ENCODE measurements at places on chromosomes 4 and X.

DNA sequence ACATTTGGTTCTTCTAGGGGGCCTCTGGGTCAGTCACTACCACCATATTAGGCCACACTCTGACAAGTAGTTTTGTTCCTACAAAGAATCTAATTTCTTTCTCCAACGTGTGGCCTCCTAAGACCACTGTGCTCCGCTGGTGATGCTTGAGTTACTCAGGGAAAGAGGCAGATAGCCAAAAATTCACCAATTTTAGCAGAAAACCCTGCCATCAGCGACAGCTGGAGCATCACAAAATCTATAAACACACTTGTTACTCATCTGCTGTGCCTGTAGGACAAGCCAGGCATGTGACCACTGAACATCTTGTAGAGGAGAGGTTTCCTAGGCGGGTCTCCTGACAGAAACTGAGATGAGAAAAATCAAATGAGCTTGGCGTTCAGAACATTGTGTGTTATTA, 105.4 kb downstream of the SYNPO2 start:
- peak; percentile 19 for DNase-seq

GRCh38 chrX:41108007-41108406, 22.8 kb downstream of the USP9X start:
- DNase-seq: no peak

DNA sequence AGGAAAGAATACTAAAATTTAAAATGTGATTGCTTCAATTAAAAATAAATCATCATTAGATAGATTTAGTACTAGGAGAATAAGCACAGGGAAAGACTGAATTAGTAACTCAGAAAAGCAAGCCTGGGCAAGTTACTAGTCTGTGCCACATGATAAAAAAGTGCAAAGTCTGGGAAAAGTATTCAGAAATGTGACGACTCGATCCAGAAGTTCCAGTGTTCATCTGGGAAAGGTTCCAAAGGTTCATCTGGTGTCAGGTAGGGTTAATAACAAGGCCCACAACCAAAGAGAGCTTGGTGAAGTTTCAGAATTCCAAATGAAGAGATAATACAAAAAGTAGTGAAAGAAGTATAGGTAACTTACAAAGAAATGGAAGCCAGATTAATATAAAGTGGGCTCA, 78.3 kb upstream of the ARSJ start:
- no peak for DNase-seq

DNA sequence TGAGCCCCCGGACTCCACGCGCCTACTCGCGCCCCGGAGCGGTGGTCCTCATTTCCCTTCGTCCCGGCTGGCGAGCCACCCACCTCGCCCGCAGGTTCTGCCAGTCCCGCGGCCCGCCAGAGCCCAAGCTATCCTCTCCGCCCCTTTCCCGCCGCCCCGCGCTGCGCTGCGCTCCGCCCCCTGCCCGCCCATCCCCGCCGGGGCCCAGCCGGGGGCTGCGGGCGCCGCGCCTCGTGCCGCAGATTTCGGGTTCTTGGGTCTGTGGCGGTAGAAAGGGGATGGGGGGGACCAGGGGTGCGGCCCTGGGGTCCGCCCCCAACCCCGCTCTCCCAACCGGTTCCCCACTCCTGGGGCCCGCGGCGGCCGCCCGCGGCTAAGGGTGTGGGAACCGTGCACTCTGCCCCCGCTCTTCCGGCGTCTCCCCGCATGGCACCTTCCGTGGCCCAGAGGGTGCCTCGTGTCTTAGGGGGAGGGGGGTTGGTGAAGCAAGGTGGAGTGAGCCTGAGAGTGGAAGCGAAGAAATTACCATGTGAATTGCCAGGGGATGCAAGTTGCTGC, 650.8 kb upstream of the DIPK2B start:
- peak; percentile 11 for DNase-seq

GRCh38 chr4:126037231-126037630, 722.5 kb downstream of the FAT4 start:
- DNase-seq: no peak

- peak; percentile 67 for DNase-seq
Measured at GRCh38 chrX:44828008-44828605, 15.7 kb upstream of the DUSP21 start.

DNA sequence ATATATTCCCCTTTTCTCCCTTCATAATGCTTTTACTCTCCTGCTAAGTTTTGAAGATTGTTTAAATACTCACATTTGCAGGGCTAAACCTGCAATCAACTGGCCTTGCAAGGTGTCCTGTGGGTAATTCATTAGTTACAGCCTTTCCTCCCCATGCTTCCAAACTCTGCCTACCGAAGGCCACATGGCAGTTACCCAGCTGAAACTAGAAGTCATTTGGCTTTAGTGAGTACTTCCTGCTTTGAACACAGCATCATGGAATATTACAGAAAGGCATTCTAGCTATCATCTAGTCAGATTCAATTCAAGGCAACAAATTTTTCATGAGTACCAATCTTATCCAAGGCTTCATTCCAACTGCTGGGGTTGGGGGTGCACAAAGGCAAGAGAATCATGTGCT, 55.6 kb downstream of the SRPX start:
- DNase-seq: no peak

- DNase-seq: no peak
Measured at GRCh38 chr4:99803566-99804101, 13.0 kb upstream of the DAPP1 start.

DNA sequence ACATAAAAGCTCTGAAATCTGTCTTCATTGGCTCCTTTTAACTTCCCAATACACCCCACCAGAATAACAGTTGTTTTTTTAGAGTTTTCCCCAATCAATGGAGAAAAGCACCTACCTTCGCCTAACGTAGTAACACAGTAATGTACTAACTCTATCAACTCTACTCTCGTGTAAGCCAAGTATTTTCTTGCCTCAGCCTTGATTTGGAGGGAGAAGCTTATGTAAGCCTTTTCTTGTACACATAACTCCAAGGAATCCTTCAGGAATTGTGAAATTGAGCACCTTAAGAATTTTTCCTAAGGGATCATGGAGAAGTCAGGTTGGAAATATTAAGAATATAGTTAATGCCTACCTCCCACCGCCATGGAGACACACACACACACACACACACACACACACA, 181.2 kb downstream of the RAPGEF2 start:
- peak; percentile 44 for DNase-seq

DNA sequence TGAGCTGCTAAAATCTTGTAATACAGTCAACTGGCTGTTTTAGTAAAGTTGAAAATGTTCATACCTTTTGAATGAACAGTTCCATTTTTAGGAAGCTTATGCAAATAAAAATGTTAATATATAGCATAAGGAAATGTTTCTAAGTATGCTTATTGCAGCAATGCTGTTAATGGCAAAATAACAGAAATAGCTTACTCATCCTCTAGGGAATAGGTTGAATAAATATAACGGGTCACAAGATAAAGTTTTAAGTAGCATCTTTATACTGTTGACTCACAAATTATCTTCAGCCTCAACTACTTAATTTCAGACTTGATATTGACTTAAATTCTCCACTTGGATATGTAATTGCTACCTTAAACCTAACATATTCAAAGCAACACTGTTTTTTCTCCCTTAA, 27.7 kb downstream of the HERC3 start:
- peak; percentile 41 for DNase-seq

DNA sequence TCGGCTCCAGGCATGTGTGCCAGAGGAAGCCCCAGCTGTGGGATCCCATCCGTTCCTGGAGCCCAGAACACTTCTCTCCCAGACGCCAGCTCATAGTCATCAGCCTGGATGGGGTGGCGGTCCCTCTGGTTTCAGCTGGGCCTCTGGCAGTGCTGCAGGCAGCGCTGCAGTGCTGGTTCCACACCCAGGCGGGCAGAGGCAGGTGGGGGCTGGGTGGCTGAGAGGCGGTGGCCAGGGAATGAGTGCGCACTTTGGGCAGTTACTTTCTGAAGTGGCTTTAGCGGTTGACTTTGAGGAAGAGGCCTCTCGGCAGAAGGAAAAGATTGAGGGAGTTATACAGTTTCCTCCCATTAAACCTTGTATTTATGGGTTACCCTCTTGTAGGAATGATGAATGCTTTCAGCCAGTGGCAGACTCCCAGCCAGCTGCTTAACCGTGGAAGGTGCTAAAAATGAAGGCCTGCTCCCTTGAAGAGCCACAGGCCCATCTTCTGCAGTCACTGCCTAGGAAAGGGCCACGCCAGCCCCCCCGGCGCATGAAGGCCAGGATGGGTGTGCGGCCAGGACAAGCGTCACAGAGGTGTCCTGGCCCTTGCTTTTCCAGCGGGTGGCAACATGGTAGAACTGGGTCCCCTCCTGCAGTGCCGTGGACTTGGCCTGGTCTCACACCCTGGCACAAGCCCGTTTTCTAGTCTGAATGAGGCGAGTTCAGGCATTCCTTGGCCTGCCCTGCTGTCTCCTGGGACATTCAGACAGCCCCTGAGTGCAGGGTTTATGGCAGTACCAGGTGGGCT, 9.9 kb downstream of the TADA2B start:
- no peak for DNase-seq

DNA sequence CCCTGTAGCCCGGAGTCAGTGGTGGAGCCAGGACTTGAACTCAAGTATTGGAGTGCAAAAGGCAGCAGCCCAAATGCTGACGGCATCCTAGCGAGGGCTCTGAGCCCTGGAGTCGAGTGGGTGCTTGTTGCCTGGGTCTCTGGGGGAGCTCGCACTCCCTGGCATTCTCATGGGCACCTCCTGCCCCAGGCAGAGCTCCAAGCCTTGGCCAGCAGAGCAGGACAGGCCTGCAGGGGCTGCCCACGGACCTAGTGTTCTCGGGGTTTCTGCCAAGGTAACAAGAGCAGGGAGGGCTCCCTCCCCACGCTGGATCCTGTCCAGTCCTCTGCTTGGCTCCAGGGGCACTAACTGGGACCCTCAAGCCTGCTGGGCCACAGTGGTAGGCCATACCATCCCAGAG, 17.6 kb upstream of the WFS1 start:
- no peak for DNase-seq

GRCh38 chr4:26863512-26863911, 2.9 kb downstream of the STIM2 start:
- DNase-seq: no peak

GRCh38 chrX:31547416-31547815, 475.6 kb upstream of the FTHL17 start:
- DNase-seq: no peak

DNA sequence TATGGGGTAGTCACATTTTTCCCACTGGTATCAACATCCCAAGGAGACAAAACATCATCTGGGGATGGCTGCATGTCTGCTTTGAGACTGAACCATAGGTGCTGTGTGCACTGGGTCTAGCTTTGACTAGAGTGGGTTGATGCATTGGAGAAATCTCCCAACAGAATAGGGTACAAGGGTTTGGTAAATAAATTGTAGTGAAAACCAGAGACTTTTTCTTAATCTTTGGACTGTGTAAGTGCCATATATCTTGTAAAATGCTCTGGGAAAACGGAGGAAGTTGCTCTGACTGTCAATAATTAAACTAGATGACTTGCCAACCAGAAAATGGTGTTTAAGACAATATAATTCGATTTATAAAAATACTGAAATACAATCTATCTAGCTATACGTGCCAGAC, 1064.0 kb upstream of the SLIT2 start:
- no peak for DNase-seq

DNA sequence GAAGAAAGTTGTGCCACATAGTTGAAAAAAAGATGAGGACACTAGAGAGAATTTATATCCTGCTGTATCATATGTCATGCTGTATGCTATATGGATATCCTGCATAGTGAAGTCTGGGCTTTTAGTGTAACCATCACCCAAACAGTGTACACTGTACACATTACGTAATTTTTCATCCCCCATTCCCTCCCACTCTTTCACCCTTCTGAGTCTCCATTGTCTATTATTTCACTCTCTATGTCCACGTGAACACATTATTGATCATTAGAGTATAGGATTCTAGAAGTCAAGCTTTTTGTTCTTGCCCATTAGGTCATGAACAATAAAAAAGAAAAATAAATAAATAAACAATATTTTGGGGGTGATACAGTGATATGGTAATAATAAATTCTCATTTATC, 18.0 kb upstream of the FRYL start:
- DNase-seq: no peak

DNA sequence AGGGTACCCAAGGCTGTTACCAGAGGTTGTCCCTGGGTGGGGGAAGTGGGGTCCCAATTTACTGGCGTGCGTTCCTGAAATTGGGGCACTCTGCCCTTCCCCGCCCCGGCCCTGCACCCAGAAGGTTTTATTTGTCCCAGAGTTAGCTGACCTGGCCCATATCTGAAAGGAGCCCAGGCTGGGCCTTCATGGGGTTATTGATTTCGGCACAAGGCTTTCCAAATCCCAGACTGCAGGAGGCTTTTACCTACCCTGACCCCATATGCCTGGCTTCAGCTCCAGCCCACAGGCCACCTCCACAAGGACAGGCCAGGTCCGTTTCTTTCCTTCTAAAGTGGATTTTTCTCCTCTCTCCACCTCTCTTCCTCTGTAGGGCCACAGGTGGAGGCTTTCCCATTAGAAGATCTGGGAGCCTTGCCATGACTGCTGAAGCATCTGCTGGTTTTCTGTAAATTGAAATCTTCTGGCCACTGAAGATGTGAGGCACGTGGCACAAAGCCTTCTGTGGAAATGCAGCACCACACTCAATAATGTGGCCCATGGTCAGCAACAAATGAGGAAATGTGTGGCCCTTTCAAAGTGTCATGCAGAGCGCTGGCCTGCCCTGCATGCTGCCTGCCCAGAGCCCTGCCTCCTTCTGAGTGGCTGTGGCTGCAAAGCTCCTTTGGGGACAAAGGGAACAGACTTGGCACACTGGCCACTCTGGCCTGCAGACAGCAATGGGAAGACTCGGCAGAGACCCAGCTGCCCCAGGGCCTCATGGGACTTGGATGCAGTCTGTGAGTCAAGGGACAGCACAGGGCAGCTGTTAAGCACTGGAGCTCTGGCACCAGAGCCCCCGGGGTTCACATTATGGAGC, 43.1 kb upstream of the MTM1 start:
- DNase-seq: no peak

DNA sequence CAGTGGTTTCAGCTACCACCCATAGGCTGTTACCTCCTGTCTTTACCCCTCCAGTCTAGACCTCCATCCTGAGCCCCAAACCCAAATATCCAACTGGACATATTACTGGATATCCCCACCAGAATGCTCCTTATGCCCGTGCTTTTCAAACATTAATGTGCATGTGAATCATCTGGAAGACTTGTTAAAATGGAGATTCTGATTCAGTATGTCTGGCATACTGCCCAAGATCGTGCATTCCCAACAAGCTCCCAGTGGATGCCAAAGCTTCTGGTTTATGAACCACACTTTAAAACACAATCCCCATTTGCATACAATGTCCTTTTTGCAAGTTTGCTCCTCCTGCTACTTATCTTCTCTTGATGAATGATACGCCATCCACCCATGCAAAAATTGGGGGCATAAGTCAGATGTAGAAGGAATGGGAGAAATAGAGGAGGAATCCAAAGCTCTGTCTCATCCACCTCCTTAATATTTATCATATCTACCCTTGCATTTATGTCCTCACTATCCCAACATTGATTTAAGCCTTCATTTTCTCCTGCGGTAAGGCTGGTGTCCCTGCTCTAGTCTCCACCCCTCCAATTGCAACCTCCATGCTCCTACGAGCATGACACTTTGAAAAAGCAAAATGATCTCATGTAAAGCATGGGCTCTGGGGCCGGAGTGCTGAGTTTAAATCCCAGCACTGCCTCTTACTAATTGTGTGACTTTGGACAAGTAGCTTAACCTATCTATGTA, 7.4 kb upstream of the PGRMC1 start:
- DNase-seq: peak; percentile 75

Data from choroid plexus epithelial cell (primary cell).